ENCODE measurements at places on chromosomes 3 and 15.

GRCh38 chr3:13073326-13074005 lies at the start of gene IQSEC1:
IQSEC1 (minus strand) TSS chr3:13073429; CDS start chr3:13073014, 415 bp downstream.
- DNase-seq = peak; percentile 70

GRCh38 chr15:63504979-63505841 lies 817 bp downstream of the USP3 start:
- peak; percentile 75 for DNase-seq

DNA sequence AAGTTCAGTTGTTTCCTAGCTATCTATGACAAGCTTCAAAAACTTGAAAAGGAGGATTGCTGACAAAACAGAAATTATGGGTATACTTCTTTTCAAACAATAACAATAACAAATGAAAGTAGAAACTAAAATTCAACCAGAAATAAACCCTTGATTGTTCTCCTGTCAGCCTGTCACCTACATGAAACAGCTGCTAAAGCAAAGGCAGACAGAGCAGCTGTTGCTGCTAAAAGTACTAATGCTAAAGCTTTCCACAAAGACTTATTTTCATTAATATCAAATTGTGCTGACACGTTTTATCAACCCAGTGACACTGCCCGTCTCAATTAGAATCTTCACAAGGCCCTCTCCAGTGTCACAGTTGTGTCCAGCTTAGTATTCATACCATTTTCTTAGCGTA lies 533.2 kb upstream of the GBE1 start:
- no peak for DNase-seq

- DNase-seq = no peak
These were observed 108.3 kb downstream of the TOP2B start for GRCh38 chr3:25556447-25556846.

GRCh38 chr15:101043911-101044624 lies 124.9 kb downstream of the LRRK1 start:
- DNase-seq = peak; percentile 37

DNA sequence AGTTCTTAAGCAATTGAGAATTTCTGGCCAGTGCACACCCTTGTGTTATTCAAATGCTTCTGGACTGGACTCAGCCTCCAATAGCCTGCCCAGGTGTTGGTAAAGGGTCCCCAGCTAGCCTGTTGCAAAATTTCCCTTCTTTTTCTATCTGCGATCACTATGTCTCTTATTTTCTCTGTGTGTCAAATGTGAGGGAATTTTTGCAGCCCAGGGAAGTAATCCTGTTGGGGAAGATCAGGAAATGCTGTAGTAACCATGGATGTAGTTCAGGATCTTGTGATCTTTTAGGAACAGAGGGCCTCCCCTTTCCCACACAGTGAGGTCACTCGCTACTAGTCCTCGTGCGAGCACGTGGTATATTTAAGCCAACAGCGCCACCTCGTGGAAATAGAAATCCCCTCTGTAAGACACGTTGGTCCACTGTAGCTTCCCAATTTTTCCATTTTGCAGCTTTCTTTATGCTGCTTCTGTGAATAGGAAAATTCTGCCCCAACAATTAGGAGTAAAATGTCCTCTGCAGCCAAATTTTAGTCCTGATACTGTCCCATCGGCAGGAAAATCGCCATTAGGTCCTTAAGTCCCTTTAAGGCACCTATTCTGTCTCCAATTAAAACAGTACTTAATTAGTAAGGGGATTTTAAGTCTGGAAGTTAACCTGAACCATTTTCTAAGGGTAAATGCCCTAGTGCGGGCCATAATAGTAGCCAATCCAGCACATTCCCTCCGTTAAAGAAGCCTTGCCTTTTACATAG lies 4.0 kb upstream of the SMCO1 start:
- peak; percentile 72 for DNase-seq

- DNase-seq = no peak
These were observed 562.8 kb downstream of the ROBO2 start for GRCh38 chr3:77602722-77603121.

Data from sciatic nerve (tissue), 2 donors.